A549 treated with RU486 at 1 μM for 4 hours (cell line): ENCODE measurements at places on chromosomes 1 and 21. TPM values are rescaled to one million over a fixed set of nuclear protein-coding genes. Genes with fewer than 3 reads are reported as not detected.

Gene OR2T11
- total RNA-seq: not detected in 5 replicates

Gene PLPPR4
- total RNA-seq: 0.02 TPM in 1 of 5 replicates, not detected in the others

Gene SERTAD4
- 0.63 to 1.5 TPM (median 0.89 TPM) in 5 replicates for total RNA-seq

Gene KRTAP21-2
- not detected in 5 replicates for total RNA-seq

Gene SRGAP2C
- total RNA-seq: 6.3 to 9.7 TPM (median 7.2 TPM) in 5 replicates

Gene PLA2G4A
- total RNA-seq: 5.9 to 12.5 TPM (median 9.9 TPM) in 5 replicates

Gene FCGR3A
- total RNA-seq: not detected in 5 replicates

Gene GNG4
- 11.2 to 18.8 TPM (median 14.9 TPM) in 5 replicates for total RNA-seq

Gene CELA2B
- not detected in 5 replicates for total RNA-seq

Gene CELA3A
- not detected in 5 replicates for total RNA-seq

Gene PPIAL4G
- total RNA-seq: not detected in 5 replicates

Gene PTPRF
- 84.6 to 111 TPM (median 96.8 TPM) in 5 replicates for total RNA-seq

Gene MRAP
- not detected in 5 replicates for total RNA-seq

Gene TADA1
- 9.3 to 13.8 TPM (median 13.1 TPM) in 5 replicates for total RNA-seq

Gene SYT2
- total RNA-seq: 0.02 to 0.03 TPM (median 0.02 TPM) in 3 of 5 replicates, not detected in the others

Gene PLA2G2C
- not detected in 5 replicates for total RNA-seq

Gene NPHS2
- not detected in 5 replicates for total RNA-seq

Gene RYR2
- total RNA-seq: 0.07 to 0.18 TPM (median 0.12 TPM) in 3 of 5 replicates, not detected in the others

Gene RAB3B
- 5.5 to 10.8 TPM (median 7.2 TPM) in 5 replicates for total RNA-seq

Gene GBP4
- 0.03 TPM in 1 of 5 replicates, not detected in the others for total RNA-seq

Gene KLHDC9
- 1.2 to 2.4 TPM (median 1.6 TPM) in 5 replicates for total RNA-seq

Gene CYP4Z1
- total RNA-seq: not detected in 5 replicates

Gene FCGR2B
- total RNA-seq: not detected in 5 replicates
